Smooth muscle cell of the brain vasculature (primary cell): ENCODE measurements at places on chromosomes 5 and 9.

- no peak for DNase-seq
Observed at GRCh38 chr5:87829217-87829551, 416.5 kb upstream of the CCNH start.

DNA sequence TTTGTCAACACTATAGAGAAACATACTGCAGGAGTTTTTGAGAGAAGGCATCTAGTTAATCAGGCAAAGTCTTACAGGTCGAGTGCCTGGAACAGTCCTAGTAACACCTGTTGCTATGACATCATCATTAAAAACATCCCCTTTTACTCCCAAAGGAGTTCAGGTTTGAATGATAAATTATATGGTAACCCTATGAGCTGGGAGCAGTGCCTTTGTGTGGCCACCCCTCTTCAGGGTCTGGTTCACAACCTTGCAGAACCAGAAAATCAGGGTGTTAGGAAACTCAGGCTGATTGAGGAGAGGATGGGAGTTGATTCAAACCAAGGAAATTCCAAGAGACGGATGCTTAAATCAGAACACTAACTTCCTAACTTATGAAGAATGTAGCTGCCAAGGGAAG lies 179.1 kb upstream of the RASEF start:
- DNase-seq = no peak

- DNase-seq = peak; percentile 13
Observed at GRCh38 chr5:36079200-36079781, 12.6 kb upstream of the UGT3A2 start.

DNA sequence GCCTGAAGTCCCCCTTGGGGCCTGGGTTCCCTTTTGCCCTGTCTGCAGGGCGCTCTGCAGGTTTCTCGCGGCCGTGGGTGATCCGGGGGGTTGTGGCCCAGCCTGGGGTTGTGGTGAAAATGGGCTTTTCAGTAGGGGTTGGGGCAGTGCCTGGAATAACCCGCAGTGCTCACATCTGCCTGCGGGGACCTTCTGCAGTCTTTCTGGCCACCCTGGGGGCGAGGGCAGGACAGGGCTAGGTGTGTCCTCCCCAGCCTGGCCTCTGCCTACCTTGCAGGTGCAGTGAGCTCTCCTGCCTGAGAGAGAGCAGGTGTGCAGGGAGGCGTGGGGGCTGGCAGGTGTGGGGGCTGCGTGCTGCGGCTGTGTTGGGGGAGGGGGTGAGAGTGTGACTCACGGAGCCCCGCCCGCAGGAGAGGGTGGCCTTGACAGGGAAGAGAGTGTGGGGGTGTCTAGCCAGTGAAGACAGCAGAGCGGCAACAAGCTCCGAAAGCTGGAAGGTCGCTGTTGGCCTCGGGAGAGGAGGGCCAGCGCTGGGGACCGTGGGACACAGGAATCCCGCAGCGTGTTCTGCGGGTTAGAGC lies 131.4 kb downstream of the MRPL36 start:
- DNase-seq = no peak

DNA sequence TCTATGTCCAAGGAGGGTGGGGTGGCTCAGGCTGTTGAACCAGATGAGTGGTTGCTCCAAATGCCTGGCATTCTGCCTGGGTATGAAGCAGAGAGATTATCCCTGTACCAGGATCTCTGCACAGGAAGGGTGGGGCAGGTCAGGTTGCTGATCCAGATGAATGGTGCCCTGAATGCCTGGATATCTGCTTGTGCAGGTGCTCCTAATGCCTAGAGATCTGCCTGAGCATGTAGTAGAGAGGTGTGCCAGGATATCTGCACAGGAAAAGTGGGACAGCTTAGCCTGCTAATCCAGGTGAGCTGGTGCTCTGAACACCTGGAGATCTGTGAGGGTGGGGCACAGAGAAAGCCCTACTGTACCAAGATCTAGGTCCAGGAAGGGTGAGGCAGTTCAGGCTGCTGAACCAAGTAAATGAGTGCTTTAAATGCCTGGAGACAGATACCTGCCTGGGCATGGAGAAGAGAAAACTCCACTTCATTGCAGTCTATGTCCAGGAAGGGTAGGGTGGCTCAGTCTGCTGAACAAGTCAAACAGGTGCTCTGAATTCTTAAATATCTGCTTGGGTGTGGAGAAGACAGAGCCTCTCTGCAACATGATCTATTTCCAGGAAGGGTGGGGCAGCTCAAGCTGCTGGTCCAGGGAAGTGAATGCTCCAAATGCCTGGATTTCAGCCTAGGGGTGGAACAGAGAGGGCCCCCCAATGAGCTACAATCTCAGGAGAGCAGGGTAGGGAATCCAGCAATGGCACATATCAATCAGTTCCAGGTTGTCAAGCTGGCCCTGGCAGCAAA lies 189.4 kb upstream of the DMRTA1 start:
- no peak for DNase-seq

GRCh38 chr5:6899221-6899620 lies 186.0 kb downstream of the TENT4A start:
- DNase-seq = no peak

DNA sequence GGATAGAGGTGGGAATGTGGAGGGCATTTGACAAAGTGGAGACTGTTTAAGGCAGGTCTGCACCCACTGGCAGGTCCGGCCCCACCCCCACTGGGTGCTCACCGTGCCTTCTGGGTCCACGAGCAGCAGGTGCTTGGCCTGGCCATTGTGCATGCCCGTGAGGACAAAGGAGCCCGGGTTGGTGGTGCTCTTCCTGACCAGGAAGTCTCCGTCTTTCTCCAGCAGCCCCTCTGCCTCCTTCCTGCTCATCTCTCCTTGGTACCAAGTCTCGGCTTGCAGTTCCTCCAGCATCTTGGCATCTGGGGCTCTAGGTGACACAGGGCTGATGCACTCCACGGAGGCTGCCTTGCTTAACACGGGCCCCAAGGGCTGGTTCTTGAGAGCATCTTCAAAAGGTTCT lies 46.6 kb downstream of the S1PR3 start:
- DNase-seq = no peak

- DNase-seq = peak; percentile 56
Observed at GRCh38 chr9:133558191-133559126, 24.0 kb downstream of the ADAMTSL2 start.

GRCh38 chr9:93057703-93058354 lies 672 bp upstream of the SUSD3 start:
- DNase-seq = no peak
